NCI-H524 treated with DMSO at 0.1 percent for 48 hours (cell line): ENCODE measurements at places on chromosomes 2 and 18.

- DNase-seq, result no peak
Observed at GRCh38 chr18:3605486-3605952, 155.5 kb downstream of the TGIF1 start.

- DNase-seq, result no peak
Observed at GRCh38 chr2:148932536-148932935, 57.5 kb downstream of the KIF5C start.

- DNase-seq, result no peak
Observed at GRCh38 chr18:55012008-55012407, 52.7 kb upstream of the CCDC68 start.

GRCh38 chr18:24491927-24492834 lies 31.7 kb downstream of the HRH4 start:
- DNase-seq, result no peak

- no peak for DNase-seq
Observed at GRCh38 chr2:231161252-231161839, 36.5 kb upstream of the HTR2B start.

DNA sequence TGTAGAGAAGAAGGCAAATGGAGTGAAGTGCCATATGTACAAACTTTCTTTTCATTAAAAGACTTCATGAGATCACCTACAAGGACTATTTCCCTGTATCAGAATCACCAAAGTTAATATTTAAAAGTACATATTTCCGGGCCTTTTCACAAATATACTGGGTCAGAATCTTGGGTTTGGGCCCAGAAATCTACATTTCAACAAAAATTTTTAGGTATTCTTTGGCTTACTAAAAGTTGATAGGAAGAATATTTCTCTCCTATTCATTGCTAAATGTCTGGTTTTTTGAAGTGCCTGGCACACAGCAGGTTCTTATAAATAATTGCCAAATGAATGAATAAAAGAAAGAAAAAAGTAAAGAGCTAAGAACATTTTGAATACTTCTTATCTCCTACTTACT lies 843.8 kb upstream of the ACVR2A start:
- no peak for DNase-seq
